Stimulated activated CD4-positive, alpha-beta T cell treated with anti-CD3 and anti-CD28 coated beads, Interleukin-1b, Interleukin-23, amount 100 ng/mL, for 4 hours (primary cell): ENCODE measurements at places on chromosomes 13 and 19.

DNA sequence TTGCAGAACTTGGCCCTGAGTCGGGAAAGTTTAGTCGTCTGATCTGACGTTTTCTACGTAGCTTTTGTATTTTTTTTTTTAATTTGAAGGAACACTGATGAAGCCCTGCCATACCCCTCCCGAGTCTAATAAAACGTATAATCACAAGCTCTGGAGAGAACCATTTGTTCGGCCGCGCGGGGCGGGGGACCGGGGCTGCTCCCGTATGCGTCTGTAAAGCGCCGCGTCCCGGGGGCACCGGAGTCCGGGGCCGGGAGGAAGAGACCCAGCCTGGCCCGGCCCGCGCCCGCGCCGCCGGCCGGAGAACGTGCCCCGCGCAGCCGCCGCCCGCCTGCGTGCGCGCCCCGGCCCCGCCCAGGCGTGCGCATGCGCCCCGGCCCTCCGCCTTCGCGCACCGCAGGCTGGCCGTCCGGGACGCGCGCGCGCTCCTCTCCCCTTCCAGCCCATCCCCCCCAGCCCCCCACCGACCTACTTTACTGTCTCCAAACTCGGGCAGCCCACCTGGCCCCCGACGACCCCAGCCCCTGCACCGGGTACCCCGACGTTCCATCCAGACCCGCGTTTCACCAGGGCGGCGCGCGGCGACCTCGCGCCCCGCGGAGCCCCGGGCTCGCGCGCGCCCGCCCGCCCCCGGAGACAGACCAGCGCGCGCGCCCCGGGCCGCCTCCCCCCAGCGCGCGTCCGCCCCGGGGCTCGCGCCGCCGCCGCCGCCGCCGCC, 785 bp upstream of the USF2 start:
- DNase-seq, result peak; percentile 60

- no peak for DNase-seq
Observed at GRCh38 chr13:109959903-109960302, 173.5 kb upstream of the IRS2 start.

DNA sequence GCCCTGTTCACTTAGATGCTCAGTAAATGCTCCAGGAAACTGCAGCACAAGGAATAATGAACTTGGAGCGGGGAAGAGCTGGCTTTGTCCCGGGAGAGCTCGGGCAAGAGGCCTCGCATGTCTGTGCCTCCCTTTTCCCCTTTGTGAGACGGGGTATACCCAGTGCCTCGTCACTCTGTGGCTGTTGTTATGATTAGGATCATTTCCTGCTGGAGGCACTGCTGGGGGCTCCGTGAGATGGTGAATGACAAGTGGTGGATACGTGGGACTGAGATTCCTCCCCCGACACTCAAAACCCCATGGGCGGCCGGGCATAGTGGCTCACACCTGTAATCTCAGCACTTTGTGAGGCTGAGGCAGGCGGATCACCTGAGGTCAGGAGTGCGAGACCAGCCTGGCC, 1.1 kb upstream of the PLVAP start:
- no peak for DNase-seq

- no peak for DNase-seq
Observed at GRCh38 chr13:102097708-102098107, 304.1 kb downstream of the FGF14 start.

DNA sequence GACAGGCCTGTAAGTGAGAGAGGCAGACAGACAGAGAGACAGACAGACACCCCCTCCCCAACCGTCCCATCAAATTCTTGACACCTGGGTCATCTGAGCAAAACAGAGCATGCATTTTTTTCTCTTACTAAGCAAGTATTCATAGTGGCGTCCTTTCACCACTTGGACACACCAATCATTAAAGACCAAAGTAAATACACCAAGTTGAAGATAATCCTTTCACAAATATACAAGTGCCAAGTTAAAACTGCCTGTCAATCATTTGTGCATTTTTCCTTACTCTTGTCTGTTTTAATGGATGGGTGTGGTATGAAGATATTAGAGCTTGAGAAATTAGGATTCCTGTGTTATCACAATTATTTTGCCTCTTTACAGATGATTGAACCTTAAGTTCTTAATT, 337.3 kb downstream of the ATP8A2 start:
- DNase-seq, result no peak

DNA sequence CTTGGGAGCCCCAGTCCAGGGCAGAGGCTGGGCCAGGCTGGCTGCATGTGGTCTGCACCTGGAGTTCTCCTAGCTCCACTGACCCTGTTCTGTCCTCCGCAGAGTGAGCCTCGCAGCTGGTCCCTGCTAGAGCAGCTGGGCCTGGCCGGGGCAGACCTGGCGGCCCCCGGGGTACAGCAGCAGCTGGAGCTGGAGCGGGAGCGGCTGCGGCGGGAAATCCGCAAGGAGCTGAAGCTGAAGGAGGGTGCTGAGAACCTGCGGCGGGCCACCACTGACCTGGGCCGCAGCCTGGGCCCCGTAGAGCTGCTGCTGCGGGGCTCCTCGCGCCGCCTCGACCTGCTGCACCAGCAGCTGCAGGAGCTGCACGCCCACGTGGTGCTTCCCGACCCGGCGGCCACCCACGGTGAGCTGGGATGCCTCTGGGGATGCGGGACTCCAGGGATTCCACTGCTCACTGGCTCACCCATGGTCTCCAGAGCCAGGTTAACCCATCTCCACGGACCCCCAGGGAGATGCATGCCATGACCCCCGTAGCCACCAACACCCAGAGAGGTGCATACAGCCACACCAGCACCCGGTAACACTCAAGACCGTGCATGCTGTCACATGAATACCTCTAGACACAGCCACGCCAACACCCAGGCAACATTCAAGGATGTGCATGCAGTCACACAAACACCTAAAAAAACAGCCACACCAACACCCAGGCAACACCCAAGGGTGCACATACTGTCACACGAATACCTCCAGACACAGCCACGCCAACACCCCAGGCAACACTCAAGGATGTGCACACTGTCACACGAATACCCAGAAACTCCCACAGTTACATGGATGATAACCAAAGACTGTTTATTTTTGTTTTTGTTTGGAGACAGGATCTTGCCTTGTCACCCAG, 8.2 kb downstream of the PKN1 start:
- DNase-seq, result no peak

- DNase-seq, result no peak
Observed at GRCh38 chr19:11169896-11170678, 14.5 kb upstream of the SPC24 start.

GRCh38 chr13:113995051-113995601, 21.2 kb upstream of the C13orf46 start:
- DNase-seq, result no peak

DNA sequence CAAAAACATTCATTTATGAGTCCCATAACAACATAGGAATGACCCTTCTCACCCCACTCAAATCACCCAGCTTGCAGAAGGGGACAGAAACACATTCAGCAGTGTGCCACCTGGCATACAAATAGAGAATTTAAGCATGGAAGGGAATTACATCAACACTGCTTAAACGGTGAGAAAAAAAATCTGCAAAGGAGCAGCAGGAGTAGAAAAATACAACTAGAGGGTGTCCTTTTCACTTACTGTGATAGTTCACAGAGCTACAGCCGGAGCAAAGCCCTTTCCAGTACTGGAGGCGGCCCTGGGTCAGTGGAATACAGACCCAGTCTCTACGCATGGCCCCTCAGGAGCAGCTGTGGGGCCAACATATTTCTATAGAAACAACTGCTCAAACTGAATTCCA, 764.3 kb upstream of the ARGLU1 start:
- DNase-seq, result no peak

DNA sequence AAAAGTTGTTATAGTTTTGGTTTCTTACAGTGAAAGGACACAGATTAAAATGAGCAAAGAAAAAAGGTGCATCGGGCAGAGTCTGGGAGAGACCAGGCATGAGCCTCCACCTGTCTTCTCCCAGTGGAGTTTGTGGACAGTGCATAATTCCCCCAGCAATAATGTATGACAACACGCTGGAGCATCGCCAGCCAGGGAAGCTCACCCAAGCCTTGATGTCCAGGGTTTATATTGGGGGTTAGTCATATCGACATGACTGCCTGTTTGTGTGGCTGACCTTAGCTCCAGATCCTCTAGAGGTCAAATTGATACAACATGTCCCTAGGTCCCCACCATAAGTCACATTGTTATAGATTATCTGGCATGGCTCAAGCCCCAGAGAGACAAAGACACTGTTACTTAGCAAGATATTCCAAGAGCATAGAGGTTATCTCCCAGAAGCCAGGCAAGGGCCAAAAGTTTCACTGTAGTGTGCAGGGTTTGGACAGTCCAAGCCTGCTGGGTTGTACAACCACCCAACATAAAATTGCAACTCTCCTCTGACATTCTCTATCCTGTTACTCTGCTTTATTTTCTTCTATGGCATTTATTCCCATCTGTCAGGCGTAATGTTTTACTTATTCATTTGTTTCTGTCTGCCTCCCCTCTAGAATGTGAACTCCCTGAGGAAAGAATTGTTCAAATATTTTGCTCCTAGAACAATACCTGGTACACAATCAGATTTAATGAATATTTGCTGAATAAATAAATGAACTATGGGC, 5.6 kb upstream of the KLK13 start:
- no peak for DNase-seq

GRCh38 chr13:62663767-62664166, 1248.1 kb upstream of the PCDH20 start:
- no peak for DNase-seq
